ENCODE measurements at places on chromosomes 13 and 19.

GRCh38 chr13:113620036-113620796 is 35.7 kb downstream of the TFDP1 start:
- no peak for DNase-seq

GRCh38 chr19:20182222-20182785 is 15.3 kb downstream of the ZNF486 start:
- DNase-seq, result no peak

DNA sequence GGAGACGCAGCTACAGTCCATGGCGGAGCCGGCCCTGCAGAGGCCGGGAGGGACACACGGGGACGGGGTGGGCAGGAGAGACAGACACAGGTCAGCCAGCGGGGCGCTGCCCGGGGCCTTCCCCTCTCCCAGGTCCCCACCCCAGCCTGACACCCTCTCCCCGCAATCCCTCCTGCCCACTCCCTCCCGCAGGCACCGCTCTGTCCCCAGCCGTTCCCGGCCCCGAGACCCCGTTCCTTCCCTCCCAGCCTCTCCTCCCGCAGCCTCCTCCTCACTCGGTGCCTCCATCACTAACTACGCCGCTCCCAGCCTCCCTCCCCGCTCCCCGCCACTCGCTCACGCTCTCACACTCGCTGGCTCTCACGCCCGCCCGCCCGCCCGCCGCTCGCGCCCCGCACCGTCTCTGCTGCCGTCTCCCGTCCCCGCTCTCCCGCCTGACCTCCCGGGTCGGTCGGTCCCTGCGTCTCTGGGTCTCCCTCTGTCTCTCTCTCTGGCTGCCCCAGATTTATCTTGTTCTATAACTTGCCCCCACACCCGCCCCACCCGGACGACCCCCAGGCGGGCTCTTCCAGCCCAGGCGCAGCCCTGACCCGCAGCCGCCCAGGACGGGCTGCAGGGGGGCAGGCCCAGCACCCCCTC is 15.2 kb downstream of the ERFL start:
- no peak for DNase-seq

- DNase-seq, result no peak
Observed at GRCh38 chr13:83568019-83568418, 314.3 kb downstream of the SLITRK1 start.

- no peak for DNase-seq
Observed at GRCh38 chr13:42707586-42707985, 73.8 kb upstream of the FAM216B start.

DNA sequence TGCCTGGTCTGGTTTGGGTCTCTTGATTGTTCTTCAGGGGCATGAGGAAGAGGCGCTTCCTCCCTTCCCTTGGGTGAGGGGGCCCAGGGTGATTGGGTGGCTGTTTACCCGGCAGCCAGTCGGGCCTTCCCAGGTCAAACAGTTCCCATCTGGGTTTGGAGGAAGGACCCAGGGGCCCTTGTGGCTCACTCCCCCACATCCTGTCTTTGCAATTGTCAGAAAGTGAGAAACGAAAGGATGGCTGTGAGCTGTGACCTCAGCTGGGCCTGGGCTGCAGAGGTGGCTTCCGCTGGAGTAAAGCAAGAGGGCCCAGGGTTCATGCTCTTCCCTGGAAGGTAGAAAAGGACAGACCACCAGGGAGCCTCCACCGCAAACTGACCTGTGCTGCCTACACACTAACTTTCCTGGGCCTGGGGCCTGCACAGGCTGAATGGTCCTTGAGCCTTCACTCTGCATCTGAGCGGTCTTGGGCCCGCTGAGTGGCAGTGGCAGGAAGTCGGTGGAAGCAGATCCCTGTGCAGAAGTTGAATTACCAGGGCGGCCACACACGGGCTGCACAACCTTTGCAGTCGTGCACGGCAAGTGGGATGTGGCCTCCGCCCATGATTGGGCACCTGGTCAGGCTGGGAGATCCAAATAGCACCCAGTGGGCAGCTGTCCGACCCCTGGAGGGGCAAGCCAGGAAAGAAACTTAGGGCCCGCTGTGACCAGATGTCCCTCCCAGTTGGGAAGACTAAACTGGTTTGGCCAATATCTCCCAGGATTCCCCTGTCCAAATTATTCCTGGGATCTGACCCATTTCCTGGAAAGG is 5.3 kb upstream of the CD79A start:
- DNase-seq, result peak; percentile 59

GRCh38 chr13:35925669-35926068 is 205.5 kb downstream of the DCLK1 start:
- DNase-seq, result no peak

- DNase-seq, result no peak
Observed at GRCh38 chr13:112067116-112067741, at the start of gene SOX1. SOX1 (plus strand) TSS chr13:112067149; CDS start chr13:112067659, 510 bp downstream.

DNA sequence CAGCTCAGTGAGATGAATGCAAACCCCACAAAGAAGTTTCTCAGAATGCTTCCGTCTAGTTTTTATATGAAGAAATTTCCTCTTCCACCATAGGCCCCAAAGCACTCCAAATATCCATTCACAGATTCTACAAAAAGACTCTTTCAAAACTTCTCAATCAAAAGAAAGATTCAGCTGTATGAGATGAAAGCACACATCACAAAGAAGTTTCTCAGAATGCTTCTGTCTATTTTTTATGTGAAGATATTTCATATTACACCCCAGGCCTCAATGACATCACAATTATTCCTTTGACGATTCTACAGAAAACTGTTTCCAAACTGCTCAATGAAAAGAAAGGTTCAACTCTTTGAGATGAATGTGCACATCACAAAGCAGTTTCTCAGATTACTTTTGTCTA is 1819.4 kb downstream of the UQCRFS1 start:
- DNase-seq, result no peak

DNA sequence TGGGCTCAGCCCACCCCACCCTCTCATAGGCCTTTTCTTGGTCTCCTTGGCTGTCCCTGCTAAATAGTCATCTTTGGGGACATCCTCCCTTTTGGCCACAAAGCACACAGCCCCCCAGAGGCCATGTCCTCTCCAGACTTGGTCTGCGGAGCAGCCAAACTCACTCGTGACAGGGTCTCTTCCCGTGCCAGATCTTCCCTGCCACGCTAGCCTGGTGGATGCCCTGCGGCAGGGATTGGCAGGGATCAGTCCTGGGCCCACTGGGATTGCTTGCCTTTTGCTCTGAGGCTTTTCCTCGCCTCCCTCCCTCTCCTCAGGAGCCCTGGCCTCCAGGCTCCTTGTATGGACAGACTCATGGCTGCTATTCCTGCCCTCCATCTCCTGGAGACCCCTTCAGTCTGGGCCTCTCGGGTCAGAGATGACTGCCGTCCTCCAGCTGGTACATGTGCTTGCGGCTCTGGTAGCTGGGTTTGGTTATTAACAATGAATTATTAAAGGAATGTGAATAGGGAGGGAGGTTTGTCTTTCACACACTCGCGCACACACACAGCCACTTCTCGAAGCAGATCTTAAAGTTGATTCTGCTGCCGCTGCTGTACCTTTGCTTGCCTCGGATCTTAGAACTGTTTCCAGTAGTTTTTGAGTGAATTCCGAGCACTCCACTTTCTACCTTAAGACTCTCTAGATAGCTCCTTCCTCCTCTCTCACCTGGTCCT is 45.1 kb downstream of the NFIX start:
- no peak for DNase-seq

DNA sequence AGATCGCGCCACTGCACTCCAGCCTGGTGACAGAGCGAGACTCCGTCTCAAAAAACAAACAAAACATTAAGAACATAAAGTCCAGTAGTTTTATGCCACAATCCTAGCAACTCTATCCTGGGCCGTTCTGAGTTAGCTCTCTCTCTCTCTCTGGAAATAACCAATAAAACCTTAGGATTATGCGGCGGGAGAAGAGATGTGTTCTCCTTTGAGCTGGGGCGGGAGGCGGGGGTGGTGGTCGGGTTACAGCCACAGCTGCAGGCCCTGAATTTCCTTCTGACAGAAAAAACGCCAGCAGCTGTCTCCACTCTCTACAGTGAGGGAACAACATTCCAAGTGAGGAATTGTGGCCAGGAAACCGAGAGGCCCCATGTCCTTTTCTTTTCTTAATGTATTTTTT is 9.1 kb upstream of the PNMA8A start:
- no peak for DNase-seq

- no peak for DNase-seq
Observed at GRCh38 chr19:29800100-29800825, 11.5 kb upstream of the CCNE1 start.

DNA sequence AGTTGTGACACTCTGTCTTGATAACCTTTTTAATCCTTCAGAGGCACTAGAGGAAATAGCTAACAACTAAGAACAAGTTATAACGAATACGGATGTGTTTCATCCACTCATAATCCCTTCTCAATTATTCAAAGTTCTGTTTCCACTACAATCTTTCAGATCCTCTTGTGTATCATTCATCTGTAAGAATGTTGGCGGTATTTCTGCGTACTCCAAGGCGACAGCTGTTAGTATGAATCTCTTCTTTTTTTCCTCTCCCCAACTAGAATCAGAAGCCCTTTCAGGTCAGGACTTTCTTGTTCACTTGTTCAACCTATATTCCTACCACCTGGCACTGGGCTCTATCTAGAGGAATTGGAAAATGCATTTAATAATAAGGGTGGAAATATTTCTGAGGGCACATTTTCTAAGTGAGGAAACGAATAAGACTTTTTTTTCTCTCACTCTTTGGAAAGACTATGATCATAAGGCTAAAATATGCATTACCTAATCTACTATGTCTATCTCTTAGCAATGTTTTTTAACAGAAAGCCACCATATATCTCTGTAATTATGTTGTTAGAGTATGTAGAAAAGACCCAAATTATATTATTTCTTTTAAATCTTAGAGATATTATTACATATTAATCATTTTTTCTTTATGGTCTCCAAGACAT is 492.9 kb downstream of the PCDH20 start:
- no peak for DNase-seq

- DNase-seq, result no peak
Observed at GRCh38 chr13:41004875-41005693, 14.0 kb downstream of the ELF1 start.

DNA sequence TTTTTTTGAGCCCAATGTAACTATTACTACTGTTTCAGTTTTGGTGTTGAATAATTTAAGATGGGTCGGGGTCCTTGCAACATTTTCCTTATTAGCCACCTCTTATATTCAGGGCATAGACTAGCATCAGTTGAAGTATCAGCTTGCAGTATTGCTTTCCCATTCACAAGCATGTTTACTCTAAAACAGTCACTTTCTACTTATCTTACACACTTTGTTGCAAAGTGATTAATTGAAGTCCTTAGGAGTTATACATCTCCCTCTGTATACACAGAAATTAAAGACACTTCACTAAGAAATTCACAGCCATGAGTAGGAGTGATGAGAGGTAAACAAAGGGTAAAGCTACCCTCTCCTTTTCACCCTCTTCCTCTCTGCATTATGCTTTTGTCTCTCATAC is 27.6 kb downstream of the SLAIN1 start:
- DNase-seq, result no peak

DNA sequence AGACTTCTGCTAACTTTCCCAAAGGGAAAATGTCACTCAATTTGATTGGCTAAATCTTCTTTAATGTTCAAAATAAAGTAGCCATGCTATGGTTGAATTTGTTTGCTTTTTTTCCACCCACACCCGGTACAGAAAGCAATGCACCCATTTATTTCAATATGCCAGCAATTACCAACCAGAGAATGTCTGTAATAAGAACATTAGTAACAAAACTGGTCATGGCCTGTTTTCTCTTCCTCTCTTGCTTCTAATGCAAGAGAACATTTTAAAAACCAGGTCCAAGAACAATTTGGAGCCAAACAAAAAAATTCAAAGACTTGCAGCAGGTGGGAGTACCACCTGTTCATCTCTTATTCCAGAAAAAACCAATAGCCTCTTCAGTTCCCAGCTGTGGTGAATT is 1108.8 kb upstream of the PCDH20 start:
- DNase-seq, result no peak

DNA sequence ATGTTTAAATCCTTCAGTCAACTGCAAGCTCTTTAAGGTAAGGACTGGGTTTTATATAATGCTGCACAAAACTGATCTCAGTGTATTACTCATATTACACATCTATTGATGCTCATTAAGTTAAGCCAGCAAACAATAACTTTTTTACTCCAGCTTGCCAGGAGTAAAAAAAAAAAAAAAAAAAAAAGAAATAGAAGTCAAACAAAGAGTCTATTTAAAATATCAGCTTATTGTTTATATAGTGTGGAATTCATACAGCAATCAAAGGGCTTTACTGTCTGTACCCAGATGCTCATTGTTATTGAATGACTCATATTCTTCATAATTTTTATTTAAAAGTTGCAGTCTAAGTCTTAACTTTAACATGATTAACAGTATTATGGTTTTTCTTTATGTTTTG is 21.8 kb upstream of the KBTBD7 start:
- DNase-seq, result no peak

DNA sequence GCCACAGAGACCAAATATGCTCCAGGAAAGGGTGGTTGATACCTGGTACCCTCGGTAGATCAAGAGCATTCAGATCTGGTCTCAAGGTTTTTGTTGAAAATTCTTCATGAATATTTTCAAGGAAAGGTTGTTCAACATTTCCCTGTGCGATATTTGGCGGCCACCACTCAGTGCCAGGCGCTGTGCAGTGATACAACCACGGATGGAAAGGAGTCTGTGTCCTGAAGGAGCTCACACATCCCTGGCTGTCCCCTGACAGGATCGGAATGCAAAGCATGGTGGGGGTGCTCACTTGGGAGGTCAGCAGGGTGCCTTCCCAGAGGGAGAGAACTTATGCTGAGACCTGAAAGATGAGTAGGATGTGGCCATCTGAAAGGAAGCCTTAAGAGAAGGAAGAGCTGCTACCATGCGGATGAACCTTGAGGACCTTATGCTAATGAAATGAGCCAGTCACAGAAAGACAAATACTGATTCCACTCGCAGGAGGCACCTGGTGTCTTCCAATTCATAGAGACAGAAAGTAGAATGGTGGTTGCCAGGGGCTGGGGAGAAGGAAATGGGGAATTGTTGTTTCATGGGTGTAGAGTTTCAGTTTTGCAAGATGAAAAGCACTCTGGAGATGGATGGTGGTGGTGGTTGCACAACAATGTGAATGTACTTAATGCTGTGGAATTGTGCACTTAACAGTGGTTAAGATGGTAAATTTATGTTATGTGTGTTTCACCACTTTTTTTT is 41.6 kb downstream of the HSPH1 start:
- DNase-seq, result no peak

- no peak for DNase-seq
Observed at GRCh38 chr19:609004-609346, 19.3 kb downstream of the HCN2 start.

DNA sequence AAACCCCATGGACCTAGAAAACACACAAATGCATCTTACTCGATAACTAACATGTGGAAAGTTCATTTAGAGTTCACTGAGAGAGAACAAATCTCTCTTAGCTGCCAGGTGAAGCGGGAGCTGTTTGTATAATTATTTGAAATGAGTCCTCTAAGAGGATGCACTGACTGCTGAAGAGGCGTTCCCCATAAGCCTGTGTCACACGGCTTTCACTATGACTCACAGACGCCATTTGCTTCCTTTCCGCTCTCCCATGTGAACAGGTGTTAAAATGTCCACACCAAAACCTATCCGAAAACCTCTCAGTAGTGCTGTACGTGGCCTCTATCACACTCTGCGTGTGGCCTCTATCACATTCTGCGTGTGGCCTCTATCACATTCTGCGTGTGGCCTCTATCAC is 101.8 kb downstream of the SOX1 start:
- DNase-seq, result no peak

Data from activated CD8-positive, alpha-beta memory T cell treated with anti-CD3 and anti-CD28 coated beads for 48 hours (primary cell).